ENCODE measurements at places on chromosomes 1 and 21. TPM values are rescaled to one million over a fixed set of nuclear protein-coding genes. Genes with fewer than 3 reads are reported as not detected.

DNA sequence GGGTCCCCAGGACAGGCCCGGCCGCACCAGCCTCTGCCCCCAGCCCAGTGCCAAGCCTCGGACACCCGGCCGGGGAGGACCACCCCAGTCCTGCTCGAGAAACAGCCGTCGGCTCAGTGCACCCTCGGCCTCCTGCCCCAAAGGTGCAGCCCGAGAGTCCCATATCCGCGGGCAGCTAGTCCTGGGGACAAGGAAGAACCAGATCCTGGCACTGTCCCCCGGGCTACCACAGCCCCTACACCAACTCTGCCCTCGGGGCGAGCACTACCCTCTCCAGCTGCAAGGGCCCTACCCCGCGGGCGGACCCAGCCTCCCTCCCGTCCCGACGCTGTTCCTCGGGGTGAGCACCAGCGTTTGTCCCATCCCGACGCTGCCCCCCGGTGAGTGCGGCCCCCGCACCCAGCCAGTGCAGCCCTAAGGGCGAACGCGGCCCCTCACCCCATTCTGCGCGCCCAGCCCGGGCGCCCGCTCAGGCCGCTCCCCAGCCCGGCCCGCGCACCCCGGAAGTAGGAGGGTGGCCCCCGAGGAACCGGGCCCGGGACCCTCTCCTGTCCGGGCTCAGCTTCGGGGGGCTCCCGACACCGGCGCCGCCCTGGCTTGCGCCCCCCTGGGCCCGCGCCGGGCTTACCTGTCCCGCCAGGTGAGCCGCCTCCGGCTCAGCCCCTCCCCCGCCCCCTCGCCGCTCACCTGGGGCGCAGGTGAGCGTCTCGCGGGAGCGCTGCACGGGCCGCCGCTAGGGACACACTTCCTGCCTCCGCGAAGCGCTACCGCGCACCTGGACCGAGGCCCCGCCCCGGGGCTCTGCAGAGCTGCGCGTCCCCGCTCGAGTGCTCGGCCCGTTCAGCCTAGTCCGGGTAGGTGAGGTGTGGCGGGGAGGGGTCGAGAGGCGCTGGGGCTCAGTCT, at the start of gene KDF1:
Gene KDF1, minus strand, starts transcription at position 747 of the 903 bp plus-strand sequence. CDS start 8,088 bp downstream, outside the sequence.
- peak; percentile 86 for DNase-seq

DNA sequence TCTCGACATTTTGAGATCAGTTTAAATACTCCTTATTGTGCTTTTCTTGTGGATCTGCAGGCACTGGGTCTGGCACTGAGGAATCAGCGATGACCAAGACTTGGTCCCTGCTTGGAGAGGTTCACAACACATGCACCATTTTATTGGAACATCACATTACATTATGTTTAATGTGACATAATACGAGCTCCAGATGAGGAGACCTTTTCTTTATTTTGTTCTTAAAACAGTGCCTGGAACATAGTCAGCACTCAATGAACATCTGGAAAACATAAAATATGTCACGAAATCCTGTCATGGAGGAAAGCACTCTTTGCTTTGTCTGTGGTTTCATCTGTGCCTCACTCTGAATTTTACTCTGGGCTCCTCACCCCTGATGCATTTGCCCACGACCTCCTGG, 110.7 kb downstream of the ST6GALNAC3 start:
- no peak for DNase-seq

DNA sequence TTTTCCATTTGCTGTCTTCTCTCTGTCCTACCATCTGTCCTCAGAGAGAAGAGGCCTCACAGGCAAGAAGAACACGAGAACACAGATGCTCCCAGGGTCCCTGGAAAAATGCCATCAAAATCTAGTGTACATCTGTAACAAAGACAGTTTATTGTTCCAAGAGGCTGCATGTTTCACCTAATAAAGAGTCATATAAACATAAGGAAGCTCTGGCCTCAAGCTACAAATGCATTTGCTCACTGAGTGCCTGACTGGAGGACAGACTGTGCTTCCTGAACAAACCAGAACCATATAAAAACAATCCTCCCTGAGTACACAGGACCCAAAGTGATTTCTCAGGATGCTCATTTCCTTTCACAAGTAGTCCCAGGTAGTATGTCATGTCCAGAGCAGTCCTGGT, 76.3 kb upstream of the SLC44A3 start:
- DNase-seq, result no peak

DNA sequence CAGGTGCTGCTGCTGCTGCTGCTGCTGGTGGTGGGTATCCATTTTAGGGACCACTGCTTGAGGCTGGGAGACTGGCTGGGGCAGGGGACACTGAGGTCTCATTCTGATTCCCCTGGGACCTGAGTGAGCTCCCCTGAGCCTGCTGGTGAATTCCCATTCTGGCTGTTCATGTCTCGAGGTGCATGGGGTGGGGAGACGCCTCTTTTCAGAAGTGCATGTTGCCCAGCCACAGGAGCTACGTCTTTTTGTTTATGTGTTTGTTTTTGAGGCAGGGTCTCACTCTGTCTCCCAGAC, 133.4 kb downstream of the RHOU start:
- DNase-seq, result no peak

GRCh38 chr1:43858324-43858723, 75.3 kb upstream of the ARTN start:
- DNase-seq, result peak; percentile 43

DNA sequence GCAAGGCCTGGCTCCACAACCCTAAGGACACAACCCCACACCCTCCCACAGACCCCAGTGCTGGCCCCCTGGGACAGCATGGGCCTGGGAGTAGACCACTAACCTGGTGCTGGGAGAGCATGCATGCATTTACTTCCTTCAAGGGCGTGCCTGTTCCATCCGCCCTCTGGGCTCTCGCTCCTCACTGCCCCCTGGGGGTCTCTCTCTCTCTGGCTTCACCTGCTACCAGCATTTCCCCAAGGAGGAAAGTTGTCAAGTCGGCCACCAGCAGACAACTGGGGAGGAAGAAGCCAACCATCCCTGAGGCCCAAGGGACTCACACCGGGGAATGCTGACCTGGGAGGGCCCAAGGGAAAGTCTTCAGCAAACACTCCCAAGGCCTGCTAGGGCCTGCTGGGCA, 6.5 kb downstream of the LRP8 start:
- DNase-seq, result peak; percentile 38

- DNase-seq, result peak; percentile 94
Observed at GRCh38 chr1:150259758-150260669, 2.4 kb downstream of the CA14 start.

DNA sequence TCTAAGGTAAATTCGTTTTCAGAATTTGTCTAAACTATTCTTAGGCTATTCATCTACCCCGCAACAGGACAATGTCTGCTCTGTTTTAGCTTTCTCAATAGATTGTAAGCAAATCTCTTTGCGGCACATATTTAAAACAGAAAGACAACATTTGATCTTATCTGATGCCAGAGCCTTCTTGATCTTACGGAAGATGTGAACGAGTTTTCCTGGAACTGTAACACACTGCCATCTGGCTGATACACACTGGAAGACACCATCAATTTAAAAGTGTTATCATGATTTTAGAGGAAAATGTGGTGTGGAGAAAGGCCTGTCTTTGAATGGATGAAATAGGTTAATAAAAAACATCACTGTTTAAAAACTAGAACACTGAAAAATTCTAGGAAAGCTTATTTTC, 36.1 kb downstream of the COA6 start:
- no peak for DNase-seq

GRCh38 chr1:11524465-11525150, 45.7 kb downstream of the DISP3 start:
- no peak for DNase-seq

DNA sequence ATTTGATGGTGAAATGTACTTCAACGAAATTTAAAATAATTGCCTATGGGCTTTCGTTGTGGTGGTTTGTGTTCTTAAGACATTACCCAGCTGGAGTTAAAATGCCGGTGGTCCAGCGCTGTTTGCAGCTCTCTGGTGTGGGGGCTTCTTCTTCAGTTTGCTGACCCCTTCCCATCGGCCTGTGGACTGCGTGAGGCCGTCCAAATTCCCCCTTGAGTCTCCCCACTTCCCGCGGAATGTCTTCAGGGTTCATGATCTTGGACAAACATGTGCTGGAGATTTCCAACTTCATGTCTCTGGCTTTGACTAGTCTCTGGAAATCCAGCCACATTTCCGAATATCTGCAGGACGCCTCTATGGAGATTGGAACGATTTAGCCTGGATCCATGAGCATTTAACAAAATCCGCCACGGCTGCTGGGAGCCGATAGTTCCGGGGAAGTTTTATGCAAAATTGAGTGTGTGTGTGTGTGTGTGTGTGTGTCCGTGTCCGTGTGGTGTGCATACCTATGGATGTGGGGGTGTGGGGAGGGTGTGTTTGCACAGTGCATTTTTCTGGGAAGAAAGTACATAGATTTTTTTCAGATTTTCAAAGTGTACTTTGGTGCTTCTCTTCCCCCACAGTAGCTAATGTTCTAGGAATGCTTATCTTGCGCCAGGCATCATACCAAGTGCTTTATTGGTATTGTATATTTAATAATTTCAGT, 117.2 kb downstream of the PCP4 start:
- peak; percentile 62 for DNase-seq

Gene FMN2
- polyA plus RNA-seq, result 3.4 TPM

Gene SPATA46
- polyA plus RNA-seq, result not detected

Gene GBP3
- polyA plus RNA-seq, result 31.5 TPM

Data from kidney (tissue), 22 donors.